ENCODE measurements at places on chromosomes 6 and 20.

GRCh38 chr6:75673884-75674283, 72.2 kb downstream of the SENP6 start:
- DNase-seq, result no peak

- DNase-seq, result no peak
Measured at GRCh38 chr20:5870568-5870981, 79.8 kb downstream of the TRMT6 start.

DNA sequence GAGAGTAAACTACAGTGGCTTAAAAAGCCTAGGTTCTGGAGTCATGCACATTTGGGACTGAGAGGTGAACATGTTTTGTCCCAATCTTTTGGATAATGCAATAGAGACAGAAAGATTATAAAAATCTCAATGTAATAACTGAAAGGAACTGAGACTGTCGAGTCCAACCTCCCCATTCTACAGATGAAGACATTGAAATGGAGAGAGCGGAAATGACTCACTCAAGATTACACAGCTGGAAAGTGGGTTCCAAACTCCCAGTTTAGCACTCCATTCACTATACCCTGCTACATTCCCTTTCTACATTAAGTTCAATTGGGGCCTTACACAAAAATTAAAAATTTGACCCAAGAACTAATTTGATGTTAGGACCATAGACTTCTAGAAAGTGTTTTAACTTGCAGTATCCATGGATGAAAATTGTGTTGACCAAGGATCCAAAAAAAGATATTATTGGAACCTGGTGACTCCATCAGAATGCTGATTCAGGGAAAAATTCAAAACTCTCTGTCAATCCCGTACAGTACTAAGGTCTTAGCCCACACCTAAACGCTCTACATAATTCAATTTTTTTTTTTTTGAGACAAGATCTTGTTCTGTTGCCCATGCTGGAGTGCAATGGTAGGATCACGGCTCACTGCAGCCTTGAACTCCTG, 1.5 kb upstream of the ILRUN start:
- DNase-seq, result no peak

DNA sequence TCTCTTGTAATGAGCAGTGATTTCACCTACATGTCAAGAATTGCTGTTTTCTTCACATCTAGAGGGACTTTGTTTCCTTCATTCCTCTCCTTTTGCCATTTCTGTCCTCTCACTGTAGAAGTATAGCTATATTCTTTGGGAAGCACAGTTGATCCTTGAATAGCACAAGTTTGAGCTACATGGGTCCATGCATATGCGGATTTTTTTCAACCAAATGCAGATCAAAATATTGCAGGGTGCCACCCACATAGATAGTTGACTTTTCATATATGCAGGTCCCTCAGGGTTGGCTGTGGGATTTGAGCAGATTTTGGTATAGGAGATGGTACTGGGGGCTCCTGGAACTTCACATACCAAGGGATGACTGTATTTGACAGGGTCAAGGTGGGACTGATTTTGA, 41.1 kb downstream of the BLTP3A start:
- DNase-seq, result no peak

DNA sequence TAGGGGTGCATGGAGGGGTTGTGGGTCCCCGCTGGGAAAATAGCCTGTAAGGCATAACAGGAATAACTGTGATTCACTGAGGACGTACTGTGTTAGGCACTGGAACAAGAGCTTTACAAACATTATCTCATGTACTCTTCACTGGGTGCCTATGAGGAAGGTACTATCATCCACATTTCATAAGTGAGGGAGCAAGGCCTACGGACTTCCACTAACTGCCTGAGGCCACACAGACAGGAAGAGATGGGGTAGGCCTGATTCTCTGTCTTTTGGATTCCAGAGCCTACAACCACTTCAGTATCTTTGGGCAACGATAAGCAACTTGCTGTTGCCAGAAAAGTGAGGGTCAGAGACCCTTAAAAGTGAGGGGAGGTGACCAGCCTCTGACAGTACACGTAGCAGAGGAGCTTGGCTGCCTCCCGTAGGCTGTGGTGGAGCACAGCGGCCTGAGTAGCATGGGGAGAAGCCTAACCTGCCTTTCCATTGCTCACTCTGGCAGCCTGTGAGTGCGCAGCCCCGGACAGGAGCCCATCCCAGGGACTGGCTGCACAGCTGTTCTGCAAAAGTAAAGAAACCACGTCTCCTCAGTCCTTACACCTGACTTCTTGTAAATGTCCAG, 30.4 kb downstream of the PSMB1 start:
- no peak for DNase-seq

Data from osteoblast (primary cell).